ENCODE measurements at places on chromosomes 16 and 17.

DNA sequence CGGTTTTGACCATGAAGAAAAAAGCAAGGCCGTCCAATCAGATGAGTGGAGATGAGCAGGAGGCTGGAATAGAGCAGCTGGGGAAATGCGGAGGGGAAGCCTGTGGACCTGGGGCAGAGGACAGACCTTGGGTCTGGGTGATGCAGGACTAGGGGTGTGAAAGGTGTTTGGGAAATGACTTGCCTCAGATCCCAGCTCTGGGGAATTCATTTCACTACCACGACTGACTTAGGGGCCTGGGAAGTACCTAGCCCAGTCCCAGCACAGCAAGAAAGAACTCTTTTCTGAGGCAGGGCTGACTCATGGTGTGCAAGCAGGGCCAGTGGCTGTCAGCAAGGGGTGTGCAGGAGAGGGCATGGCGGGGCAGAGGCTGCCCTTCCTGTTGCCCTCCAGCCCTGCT, 14.8 kb downstream of the DNAI2 start:
- ATAC-seq, result no peak

GRCh38 chr17:40509626-40510327, 8.4 kb upstream of the TNS4 start:
- no peak for ATAC-seq

DNA sequence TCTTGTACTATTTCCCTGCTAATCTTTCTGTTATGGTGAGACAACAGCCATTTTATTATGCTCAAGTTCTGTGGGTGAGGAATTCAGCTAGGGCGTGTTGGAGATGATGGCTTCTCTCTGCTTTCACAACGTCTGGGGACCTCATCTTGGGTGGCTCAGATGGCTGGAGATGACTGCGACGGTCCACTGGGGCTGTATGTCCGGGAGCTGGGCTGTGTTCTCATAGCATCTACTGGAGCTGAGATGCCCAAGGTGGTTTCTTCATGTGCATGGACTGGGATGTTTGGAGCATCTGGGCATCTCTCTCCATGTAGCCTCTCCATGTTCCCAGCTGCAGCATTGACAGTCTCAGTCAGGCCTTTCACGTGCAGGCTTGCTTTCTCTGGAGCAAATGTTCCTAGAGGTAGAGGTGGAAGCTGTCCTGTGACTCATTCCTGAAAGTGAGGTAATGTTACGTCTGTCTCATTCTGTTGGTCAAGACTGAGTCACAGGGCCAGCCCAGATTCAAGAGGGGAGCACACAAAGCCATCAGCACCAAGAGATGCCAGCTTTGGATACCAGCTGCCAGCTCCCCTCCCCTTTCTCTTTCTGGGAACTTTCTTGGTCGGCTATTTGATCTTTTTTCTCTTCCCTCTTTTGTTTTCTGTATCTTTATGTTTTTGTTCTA, 96.2 kb downstream of the RAP1GAP2 start:
- peak; percentile 98 for ATAC-seq

GRCh38 chr16:3599922-3600321, 11.5 kb downstream of the SLX4 start:
- ATAC-seq, result no peak

DNA sequence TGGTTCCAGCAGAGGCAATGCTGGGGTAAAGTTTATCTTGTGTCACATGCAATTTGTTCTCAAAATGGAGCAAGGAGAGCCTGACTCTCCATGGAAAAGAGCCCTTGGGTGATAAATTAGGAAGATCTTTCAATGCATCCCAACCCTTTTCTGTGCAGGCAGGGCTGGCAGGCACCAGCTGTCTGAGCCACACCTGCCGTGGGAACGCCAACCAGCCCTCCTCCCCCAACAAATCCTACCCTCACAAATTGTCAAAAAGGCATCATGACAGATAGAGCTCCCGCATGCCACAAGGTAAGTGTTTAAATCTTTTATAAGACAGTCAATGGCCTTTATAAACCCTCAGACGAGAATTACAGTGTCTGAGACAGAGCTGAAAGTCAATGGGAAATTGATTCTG, 418.5 kb upstream of the CDH5 start:
- no peak for ATAC-seq

GRCh38 chr17:15412606-15413005, 54.8 kb downstream of the CDRT4 start:
- no peak for ATAC-seq

- peak; percentile 41 for ATAC-seq
Observed at GRCh38 chr17:68085771-68086381, 50.3 kb downstream of the KPNA2 start.

GRCh38 chr16:2980227-2981176, at the start of gene PKMYT1:
PKMYT1 (minus strand) TSS chr16:2980446; CDS start chr16:2979657, 789 bp downstream.
- ATAC-seq, result peak; percentile 89

DNA sequence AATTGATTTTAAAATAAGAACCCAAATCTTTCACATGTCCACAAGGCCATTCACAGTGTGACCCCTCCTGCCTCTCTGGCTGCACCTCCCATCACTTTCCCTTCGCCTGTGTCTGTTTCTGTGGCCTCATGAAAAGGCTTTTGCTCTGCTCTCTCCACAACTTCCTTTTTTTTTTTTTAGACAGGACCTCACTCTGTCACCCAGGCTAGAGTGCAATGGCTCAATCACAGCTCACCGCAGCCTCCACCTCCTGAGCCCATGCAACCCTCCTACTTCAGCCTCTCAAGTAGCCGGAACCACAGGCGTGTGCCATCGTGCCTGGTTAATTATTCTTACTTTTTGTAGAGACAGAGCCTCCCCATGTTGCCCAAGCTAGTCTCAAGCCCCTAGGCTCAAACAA, 197.1 kb downstream of the ABCC12 start:
- no peak for ATAC-seq

GRCh38 chr17:81902023-81902652, at the start of gene NPB:
NPB (plus strand) TSS chr17:81902238; CDS start chr17:81902278, 40 bp downstream.
- peak; percentile 31 for ATAC-seq

DNA sequence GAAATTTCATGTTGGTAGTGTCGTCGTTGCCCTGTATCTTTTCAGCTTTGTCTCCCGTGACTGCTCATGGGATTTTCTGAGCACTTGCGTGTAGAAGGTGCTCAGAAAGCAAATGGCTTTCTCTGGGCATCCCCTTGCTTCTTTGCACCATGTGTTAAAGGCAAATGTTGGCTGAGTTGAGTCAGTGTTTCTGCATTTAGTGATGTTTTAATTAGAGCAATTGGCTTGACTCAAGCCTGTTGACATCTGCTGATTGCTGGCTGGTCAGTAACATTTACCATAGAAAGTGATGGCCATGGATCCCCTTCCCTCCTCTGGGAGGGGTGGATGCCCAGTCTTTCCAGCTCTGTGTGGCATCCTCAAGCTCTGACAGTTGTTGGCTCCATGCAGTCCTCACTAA, 187.2 kb upstream of the MPHOSPH6 start:
- no peak for ATAC-seq

GRCh38 chr16:84891149-84891795, 71.5 kb downstream of the CRISPLD2 start:
- no peak for ATAC-seq

DNA sequence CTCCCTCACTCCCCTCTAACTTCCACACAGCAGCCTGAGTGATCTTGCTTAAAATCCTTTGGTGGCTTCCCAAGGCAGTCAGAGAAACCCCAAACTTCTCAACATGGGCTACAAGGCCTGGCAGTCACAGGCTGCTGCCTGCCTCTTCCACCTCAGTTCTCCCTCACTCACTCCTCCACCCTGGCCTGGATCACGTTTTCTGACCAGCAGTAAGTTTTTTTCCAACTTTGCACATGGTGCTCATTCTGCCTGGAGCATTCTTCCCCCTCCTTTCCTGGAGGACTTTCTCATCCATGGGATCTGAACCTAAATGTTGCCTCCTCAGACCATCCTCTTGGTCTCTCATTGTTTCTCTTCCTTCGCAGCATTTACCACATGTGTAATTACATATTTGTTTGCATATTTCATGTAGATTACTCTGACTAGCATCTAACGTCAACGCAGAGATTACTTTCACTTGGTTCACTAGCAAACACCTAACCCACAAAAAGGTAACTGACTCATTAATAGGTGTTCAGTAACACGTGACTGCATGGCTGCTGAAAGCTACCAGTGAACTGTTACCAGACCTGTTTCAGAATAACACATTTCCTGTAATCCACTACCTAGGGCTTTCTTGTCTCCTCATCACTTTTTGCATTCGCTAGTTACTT, 17.1 kb downstream of the GNA13 start:
- ATAC-seq, result no peak

GRCh38 chr17:75645889-75646637, 12.8 kb downstream of the SMIM5 start:
- no peak for ATAC-seq

DNA sequence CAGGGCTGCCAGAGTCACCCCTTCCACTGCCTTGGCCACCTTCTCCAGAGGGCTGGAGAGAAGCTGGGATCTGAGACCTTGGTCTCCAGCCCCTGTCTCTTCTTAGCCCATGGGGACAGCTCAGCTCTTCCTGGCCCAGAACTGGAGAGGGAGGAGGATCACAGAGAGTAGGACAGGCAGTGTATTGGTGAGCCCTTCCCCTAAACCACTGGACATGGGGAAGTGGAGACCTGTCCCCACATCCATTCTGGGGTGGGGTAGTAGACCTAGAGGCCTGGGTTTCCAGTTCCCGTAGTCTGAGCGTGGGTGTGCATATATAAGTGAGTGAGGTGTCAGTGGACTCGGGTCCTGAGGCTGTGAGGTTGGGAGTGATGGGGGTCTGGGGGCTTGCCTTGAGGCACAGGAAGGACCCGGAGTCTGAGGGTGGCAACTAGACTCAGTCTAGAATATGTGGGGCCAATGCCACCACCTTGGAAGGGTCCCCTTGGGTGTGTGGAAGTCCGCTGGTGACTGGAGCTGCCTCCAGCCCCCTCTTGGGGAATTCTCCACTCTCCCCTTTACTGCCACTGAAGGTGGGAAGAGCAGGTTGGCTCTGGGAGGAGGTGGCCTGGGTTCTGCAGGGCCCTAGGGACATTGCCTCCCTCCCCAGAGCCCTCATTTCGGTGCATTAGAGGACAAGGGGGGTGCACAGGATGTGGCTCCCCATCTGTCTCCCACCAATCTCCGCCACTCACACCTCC, 19.9 kb downstream of the GJD3 start:
- no peak for ATAC-seq

GRCh38 chr17:47207143-47208067, 1.7 kb upstream of the MYL4 start:
- no peak for ATAC-seq

DNA sequence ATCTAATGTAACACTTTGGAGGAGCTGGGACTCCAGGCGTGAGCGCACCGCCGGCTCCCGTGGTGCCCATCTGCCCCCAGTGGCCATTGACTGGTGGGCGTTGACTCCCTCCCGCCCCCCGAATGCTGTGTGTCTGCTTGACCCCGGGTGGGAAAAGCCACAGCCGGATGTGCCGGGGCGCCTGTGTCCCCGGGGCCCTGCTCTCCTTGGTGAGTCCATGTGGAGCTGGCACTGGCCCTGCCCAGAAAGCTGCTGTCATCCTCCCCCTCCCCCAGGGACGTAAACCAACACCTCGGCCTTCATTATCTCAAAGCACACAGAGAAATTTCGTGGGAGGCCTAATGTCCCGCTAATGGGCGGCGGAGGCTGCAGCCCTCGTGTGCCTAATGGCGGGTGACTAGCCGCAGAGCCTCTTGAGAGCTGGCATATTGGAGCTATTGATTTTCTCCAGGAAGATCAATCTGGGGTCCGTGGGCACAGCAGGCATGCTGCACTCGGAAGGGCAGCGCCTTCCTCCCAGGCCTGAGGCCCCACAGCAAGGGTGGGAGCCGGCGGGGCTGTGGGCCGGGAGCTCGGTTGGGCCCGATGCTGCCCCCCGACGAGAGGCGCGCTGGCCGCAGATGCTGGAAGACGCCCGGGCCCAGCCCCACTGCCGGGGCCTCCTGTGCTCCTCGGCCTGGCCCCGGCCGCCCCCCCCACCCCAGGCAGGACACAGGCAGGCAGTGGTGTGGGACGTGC, 4.0 kb upstream of the PERCC1 start:
- ATAC-seq, result no peak

- peak; percentile 81 for ATAC-seq
Observed at GRCh38 chr17:75601057-75601987, 13.7 kb downstream of the MYO15B start.

- peak; percentile 29 for ATAC-seq
Observed at GRCh38 chr17:65018610-65019316, 37.8 kb downstream of the GNA13 start.

DNA sequence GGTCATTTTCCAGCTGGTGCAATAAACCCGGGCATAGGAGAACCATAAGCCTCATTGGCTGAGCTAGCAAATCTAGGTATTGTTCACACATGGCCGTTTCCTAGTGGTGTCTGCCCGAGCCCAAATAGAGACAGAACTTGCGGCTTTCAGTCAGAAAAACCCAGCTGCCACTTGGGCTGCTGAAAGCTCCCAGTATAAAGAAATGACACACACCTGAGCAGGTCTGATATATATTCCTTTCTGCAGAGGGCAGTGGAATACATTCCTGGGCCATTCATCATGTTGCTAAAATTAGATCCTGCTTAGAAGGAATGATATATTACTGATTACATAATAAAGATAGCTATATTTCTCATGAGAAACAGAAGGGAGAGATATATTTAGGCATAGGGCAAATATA, 83.9 kb upstream of the IRX5 start:
- ATAC-seq, result no peak

GRCh38 chr17:2034157-2034556, 4.2 kb downstream of the DPH1 start:
- ATAC-seq, result no peak

DNA sequence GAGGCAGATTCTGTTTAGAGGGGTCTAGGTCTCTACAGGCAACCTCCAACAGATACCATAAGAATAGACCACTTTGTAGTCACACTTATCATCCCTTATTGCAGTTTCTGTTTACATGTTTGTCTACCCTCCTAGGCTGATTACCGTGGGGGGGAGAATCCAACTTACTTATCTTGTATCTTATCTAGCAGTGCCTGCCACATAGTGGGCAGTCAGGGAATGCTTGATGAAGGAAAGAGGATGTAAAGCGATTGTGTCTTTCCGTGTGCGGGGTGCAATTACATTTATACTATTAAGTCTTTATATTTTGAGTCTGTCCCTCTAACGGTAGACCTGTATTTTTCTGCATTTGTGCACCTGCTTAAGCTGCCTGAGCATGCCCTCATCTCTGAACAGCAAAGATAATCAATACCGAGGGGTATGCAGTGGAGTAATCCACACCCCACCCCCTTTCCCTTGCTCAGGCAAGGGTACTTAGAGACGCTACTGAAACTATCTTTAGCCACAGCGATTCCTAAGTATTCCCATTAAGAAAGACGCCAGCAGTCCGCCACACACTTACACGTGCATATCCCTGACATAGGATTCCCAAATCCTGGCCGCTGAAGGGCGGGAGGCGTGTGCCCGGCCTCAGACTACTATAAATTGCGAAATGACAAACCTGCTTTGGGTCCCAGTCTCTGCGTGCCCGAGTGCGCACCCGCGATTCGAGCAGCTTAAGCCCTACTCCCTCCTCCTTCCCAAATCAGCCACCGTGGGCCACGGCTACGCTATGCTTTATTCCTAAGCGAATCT, 635 bp upstream of the AATF start:
- ATAC-seq, result peak; percentile 61

- no peak for ATAC-seq
Observed at GRCh38 chr17:42025191-42025579, 5.3 kb downstream of the NKIRAS2 start.

- peak; percentile 57 for ATAC-seq
Observed at GRCh38 chr17:49741009-49741691, 22.8 kb downstream of the FAM117A start.

- ATAC-seq, result no peak
Observed at GRCh38 chr17:78888941-78889518, 14.0 kb downstream of the CEP295NL start.

GRCh38 chr16:21685034-21685455, 21.3 kb downstream of the OTOA start:
- ATAC-seq, result no peak
